ENCODE measurements at places on chromosomes 11 and 22.

- DNase-seq: no peak
Measured at GRCh38 chr11:131370901-131371790, 731 bp downstream of the NTM start.

GRCh38 chr11:115905341-115906000 is 401.3 kb upstream of the CADM1 start:
- no peak for DNase-seq

- no peak for DNase-seq
Measured at GRCh38 chr22:45544588-45545170, 42.0 kb downstream of the FBLN1 start.

GRCh38 chr11:61472868-61473267 is 35.7 kb upstream of the LRRC10B start:
- DNase-seq: no peak

GRCh38 chr11:125923012-125923579 is 18.8 kb downstream of the DDX25 start:
- DNase-seq: peak; percentile 73

DNA sequence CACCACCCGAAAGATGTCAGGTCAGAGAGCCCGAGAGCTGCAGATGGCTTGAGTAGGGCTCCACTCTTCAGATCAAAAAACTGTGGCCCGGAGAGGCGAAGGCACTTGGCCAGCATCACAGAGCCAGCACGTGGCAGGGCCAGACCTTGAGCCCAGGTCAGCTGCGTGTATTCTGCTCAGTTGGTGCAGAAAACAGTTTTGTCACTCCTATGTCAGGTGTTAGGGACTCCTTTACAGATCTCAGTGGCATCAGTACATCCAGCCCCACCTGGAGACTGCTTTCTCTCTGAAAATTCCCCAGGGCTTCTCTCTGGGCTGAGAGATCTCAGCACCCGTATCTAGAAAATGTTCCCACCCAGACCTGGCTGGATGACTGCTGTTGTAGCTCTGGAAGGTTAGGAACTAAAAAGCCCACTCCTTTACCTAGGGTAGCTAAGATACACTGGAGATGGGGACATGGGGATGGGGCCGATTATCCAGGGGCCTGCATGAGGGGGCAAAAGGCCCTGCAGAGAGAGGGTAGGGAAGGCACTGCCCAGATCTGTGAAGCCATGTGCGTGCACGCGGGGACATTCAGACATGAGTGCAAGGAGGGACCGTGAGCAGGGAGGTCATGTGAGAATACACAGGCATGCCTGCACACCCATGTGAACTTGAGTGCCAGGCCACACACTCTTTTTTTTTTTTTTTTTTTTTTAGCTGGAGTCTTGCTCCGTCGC is 3.4 kb downstream of the APOA1 start:
- no peak for DNase-seq

- DNase-seq: no peak
Measured at GRCh38 chr11:46246521-46246920, 30.9 kb upstream of the CREB3L1 start.

GRCh38 chr11:46066335-46066734 is 54.9 kb downstream of the PHF21A start:
- DNase-seq: no peak

DNA sequence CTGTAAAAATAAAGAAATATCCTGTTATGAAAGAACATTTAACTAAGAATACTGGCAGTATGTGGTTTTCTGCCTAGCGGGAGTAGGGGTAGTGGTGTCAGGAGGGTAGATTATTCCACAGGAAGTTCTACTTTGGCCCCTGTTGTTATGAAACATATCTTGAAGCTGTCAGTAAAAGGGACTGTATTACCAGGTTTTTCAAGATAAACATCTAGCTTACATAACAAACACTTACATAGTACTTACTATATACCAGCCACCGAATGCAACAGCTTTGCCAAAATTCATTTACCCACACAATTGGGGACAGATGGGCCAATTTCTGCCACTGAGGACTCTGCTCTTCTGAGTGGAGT is 3.7 kb downstream of the TMEM123 start:
- no peak for DNase-seq

DNA sequence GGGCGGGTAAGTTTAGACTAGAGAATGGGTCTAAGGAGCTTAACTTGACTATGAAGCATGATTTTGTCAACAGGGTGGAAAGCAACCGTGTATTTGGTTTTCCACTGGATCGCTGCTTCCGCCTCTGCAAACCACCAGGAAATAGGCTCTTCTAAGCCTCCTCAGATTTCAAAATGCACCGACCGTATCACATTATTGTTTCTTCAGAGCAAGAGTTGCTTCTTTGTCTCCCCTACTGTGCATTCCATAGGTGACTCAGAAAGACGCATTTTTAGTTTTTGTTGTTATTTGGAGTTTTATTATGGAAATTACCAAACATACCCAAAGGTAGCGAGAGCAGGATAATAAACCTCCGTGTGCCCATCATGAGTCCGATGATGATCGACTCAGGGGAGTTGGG is 64.3 kb upstream of the RASD2 start:
- no peak for DNase-seq

DNA sequence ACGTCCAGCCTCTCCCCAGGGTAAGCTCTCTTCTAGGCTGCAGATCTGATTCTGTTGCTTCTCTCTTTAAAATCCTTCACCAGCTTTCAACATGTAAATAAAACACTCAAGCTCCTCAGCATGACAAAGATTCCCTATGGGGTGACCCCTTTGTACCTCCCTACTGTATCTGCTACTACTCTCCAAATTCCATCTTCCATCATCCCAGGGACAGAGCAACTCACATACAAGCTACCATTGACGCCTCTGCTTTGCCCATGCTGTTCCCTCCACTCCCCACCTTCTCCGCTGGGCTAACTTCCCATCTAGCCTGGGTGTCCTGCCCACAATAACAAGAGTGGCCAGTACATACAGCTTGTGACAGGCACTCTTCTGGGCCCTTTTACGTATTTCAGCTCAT is 207.5 kb upstream of the ZBED5 start:
- no peak for DNase-seq

GRCh38 chr11:110467556-110467955 is 37.8 kb downstream of the FDX1 start:
- DNase-seq: no peak

DNA sequence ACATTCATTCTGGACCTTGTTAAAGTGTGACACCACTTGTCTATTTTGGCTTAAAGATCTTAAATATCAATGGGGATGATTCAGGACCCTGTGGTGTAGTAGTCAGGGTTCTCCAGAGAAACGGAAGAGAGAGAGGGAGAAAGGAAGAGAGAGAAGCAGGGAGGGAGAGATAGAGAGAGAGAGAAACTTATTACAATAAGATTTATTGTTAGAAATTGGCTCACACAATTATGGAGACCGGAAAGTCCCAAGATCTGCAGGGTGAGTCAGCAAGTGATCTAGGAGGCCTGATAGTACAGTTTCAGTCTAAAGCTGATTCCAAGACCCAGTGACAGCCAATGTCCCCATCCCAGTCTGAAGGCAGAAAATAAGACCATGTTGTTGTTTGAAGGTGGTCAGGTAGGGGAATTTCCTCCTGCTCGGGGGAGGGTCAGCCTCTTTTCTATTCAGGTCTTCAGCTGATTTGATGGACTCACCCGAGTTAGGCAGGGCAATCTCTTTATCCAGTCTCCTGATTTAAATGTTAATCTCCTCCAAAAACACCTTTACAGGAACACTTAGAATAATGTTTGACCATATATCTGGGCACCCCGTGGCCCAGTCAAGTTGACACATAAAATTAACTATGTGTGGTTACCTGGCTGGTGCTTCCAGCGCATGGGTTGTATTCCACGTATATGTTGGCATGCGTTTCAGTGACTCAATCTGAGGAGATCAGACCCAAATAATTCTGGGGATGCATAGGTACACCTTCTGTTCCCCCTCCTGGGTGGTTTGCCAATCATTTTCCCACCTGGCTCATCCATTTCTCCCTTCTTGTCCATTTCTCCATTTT is 1350.5 kb downstream of the TBC1D22A start:
- no peak for DNase-seq

DNA sequence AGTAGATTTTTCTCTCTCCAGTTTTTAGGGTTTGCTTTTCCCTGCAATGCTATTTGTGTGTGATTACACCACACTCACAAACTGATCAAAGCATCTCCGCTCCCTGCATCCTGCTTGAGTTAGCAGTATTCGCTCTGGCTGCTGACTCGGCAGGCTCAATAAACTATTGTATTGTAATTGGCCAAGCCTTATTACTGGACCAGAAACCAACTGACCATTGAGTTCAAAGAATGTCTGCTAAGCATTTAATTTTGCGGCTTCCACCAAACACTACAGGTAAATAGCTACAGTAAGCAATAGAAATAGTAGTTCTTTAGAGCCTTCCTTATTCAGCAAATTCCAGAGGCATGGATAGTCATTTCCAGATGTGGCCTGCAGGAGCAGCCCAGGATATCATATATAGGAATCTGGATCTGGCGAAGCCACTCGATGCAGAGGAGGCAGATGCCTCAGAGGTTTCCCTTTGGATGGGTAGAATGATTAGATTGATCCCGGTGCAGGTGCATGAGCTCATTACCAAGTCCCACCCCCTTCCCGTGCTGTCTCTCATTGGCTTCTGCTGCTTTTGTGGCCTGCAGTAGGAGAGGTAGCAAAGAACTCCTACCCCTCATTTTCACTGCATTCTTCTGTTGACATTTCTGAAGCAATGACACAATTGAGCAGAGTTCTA is 77.3 kb downstream of the COMMD9 start:
- no peak for DNase-seq

DNA sequence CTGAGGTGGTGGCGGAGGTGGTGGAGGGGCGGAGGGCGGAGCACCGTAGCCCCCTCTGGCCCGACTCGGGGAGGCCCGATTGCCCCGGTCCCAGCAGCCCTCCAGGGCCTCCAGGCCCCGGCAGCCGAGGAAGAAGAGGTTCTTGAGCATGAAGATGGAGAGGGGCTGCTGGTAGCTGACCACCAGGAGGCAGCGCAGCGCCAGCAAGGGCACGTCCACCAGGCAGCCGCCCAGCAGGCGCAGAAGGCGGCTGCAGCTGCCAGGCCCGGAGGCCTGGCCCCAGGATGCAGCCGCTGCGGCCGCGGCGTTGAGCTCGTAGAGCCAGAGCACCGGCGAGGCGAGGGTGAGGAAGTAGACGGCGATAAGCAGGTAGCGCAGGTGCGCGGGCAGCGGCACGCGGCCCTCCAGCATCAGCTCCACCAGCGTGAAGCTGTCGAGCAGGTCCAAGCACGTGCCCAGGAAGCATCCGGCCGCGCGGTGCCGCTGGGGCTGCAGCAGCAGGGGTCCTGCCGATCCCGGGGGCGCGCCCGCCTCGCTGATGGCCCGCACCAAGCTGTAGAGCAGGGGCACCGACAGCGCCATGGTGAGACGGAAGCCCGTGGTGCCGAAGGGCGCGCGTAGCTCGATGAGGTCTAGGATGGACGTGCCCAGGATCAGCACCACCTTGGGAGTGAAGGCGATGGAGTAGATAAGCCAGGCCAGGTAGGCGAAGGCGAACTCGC is 1.5 kb downstream of the TMEM121B start:
- no peak for DNase-seq

- no peak for DNase-seq
Measured at GRCh38 chr22:49039625-49040024, 788.0 kb downstream of the BRD1 start.

DNA sequence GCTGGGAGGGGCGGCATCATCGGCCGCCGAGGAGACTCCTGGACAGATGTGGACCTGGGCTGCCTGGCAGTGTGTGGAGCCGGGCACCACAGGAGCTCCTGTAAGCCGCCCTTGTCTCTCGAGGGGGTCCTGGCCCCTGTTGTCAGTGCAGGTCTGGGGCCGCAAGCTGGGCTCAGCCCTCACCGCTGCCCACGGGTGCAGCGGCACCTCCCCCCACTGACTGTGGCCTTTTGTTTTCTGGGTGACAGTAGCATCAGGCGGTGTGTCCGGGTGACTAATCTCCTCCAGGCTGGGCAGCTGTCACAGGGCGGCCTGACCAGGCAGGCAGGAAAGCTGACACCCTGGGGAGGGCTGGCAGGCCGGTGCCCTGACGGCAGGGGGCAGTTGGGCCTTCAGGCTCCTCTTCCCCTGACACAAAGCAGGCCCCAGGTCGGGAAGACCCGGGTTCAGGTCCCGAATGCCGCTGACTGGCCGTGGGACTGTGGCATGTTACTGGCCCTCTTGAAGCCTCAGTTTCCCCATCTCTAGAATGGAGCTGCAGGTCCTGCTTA is 16.3 kb downstream of the DGKZ start:
- no peak for DNase-seq

DNA sequence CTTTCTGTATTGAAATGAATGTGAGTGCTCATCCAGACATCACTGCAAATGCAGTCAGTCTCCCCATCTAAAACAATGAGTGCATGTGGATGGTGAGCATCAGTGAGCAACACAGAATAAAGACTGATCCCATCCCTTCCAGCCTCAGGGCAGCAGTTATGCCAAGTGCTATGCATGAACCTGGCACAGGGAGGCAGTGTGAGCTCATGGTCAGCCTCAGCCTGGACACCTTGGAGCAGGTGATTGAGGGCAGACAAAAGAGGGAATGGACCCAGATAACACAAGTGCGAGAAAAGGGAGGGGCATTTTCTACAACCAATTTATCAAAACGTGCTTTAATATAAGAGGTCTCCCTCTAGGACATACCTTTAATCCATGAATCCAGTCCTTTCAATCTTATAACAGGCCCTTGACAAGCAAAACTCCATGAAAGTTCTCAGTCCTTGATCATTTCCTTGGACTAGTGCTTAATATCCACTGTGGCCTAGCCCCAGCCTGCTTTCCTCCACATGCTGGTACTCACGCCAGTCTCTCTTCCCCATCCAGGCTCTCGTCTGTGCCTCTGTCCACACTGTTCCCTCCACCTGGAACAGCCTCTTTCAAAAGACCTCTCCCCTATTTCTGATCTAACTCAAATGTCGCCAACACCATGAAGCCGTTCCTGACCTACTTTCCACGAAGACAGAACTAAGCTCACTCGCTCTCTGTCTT is 50.5 kb upstream of the LRRC55 start:
- DNase-seq: no peak

- DNase-seq: no peak
Measured at GRCh38 chr11:106471276-106471675, 393.8 kb downstream of the AASDHPPT start.

- no peak for DNase-seq
Measured at GRCh38 chr11:131422496-131422895, 52.1 kb downstream of the NTM start.

DNA sequence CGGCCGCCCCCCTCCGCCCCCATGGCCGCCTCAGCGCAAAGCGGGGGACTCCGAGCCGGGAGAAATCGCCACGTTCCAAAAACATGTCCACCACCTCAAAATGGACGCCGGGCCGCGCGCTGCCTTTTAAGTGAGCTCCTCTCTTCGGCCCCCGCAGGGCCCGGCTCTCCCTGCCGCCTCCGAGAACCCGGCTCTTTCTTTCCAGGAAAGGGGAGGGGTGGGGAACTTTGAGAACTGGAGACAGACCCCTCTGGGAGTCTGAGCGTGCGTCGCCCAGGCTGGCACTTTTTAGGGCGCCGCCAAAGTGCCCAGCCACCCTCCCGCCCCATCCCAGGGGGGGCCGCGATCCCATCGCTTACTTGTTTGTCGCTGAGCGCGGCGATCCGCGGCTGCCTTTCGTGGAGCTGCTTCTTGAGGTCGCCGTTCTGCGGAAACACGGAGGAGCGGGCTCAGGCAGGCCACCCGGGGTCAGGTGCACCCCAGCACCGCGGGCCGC is 1.6 kb downstream of the PHF21B start:
- no peak for DNase-seq

GRCh38 chr11:76717816-76718215 is 47.3 kb upstream of the LRRC32 start:
- DNase-seq: no peak
